Stimulated activated CD4-positive, alpha-beta T cell treated with anti-CD3 and anti-CD28 coated beads, TNF-alpha, amount 100 ng/mL, for 24 hours (primary cell): ENCODE measurements at places on chromosomes 12 and 14.

DNA sequence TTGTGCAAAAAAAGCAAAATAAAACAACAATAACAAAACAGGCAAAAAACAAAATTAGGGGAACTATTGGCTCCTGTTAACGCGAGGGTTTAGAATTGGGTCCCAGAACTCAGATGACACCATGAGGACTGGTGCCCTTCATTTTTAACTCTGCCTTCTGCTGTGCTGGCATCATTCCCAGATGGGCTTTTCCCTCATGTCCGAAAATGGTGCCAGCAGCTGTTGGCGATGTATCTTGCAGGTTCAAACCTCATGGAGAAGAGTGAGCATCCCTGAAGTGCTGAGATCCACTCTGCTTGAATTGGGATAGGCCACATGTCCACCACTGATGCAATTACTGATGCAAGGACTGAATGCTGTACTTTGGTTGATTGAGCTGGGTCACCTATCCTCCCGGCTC is 61.1 kb downstream of the MYRFL start:
- no peak for DNase-seq

DNA sequence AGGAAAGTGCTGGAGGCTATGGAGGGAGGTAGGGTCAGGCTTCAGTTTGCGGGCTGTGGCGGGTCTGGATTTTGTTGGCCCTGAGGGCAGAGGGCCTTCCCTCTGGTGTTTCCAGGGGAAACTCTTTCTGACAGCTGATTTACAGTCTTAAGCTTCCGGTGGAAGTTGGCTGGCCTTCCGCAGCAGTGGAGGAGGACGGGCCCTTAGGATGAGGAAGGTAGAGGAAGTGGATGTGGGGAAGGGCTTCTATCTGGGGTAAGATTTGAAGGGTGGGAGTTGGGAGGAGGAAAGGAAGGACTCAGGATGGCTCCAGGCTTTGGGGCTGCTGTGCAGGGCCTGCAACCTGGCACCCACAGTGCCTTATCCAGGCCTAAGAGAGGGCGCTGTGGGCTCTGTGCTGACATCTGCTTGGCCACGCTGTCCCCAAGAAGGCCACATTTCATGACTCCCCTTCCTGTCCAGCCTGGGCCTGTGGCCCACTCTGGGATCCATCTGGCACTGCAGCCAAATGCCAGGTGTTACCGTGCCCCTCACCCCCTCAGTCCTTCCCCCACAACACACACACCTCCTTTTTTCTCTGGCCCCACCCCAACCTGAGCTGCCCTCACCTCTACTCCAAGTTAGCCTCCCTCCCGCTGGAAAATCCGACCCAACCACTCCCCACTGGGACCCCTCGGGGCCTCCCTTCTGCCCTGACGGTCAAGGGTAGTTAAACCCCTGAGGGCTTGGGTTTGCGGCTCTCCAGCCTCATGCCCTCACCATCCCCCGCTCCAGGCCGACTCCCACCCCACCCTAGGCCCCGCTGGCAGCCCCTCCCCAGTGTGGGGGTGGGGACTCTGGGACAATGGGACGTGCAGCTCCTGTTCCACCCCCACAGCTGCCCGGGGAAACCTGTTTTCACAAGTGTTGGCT is 7.7 kb upstream of the PPP1R13B start:
- DNase-seq, result no peak

GRCh38 chr14:36582011-36582873 is at the start of gene NKX2-8:
NKX2-8 (minus strand) TSS chr14:36582614; CDS start chr14:36582389, 225 bp downstream.
- no peak for DNase-seq

- no peak for DNase-seq
Observed at GRCh38 chr12:55840581-55841351, 2.0 kb downstream of the MMP19 start.

DNA sequence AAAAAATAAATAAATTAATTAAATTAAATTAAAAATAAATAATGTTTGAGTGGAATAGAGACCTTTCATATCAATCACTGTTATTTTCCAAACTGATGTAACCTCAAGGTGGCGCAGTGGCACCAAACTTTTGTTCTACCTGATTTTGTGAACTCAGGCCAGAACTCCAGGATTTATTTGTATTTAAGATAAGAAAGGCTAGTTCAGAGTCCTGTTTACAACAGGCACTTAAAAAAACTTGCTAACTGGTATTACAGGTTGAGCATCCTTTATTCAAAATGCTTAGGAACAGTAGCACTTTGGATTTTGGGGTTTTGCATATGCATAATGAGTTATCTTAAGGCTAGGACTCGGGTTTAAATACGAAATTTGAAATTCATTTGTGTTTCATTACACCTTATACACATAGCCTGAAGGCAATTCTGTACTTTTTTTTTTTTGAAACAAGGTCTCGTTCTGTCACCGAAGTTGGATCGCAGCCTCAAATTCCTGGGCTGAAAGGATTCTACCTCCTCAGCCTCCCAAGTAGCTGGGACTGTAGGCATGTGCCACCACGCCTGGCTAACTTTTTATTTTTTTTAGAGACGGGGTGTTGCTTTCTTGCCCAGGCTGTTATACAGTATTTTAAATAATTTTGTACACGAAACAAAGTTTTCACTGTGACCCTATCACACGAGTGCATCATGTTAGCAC is 32.4 kb downstream of the YY1 start:
- no peak for DNase-seq

- DNase-seq, result peak; percentile 67
Observed at GRCh38 chr12:51820526-51821439, 27.7 kb downstream of the FIGNL2 start.

DNA sequence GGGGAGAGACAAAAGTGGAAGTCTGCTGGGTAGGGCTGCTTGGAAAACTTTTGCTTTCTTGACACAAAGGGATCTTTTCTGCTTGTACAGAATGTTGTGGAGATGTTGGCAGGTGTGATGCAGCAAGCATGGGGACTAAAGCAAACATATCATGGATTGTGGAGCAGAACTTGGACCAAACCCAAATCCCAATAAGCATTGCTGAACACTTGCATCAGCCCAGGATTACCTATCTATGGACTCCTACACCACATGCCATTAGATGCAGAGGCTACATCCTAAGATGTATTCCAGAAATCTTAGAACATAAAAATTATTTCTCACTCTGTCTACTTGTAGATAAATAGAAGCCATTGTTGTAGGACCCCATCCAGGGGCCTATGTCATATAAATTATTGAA is 44.7 kb upstream of the RERG start:
- no peak for DNase-seq

DNA sequence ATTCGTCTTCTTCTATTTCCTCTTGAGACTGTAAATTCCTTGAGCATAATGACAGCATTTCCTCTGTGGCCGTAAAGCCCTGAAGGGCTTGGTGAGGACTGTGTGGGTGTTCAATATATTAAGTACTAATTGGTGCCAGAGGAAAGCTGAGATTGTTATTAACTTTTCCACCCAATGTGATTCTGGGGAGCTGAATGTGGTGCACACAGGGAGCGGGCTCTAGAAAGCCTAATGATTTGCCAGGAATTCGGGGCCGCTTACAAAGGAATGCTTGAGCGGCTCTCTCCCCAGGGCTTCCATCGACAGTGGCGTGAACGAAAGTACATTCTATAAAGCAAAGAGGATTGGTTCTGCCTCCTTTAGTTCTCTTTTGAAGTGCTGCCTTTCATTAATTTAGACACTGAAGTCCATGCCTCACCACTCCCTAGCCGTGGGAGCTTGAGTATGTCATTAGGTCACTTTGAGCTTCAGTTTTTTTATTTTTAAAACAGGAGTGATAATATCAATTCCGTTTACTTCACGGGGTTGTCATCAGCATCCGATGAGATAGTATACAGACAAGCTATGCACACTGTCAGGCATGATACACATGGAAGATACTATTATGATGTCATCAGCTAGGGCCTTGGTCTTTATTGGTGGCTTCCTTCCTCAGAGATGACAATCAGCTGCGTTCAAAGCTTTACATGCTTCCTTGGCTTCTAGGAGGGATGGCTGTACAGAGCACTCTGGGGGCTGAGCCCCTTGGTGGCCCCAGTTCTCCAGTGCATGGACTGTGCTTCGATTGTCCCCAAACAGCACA is 11.0 kb upstream of the GSG1 start:
- DNase-seq, result no peak

- DNase-seq, result no peak
Observed at GRCh38 chr12:38469715-38470114, 153.1 kb downstream of the ALG10B start.

GRCh38 chr14:70845601-70846000 is 36.3 kb upstream of the MAP3K9 start:
- no peak for DNase-seq

GRCh38 chr14:33707716-33708115 is 243.2 kb downstream of the EGLN3 start:
- no peak for DNase-seq

- DNase-seq, result no peak
Observed at GRCh38 chr12:48824112-48824511, 5.8 kb downstream of the CACNB3 start.

GRCh38 chr12:126676434-126676833 is 1590.5 kb upstream of the TMEM132C start:
- no peak for DNase-seq

DNA sequence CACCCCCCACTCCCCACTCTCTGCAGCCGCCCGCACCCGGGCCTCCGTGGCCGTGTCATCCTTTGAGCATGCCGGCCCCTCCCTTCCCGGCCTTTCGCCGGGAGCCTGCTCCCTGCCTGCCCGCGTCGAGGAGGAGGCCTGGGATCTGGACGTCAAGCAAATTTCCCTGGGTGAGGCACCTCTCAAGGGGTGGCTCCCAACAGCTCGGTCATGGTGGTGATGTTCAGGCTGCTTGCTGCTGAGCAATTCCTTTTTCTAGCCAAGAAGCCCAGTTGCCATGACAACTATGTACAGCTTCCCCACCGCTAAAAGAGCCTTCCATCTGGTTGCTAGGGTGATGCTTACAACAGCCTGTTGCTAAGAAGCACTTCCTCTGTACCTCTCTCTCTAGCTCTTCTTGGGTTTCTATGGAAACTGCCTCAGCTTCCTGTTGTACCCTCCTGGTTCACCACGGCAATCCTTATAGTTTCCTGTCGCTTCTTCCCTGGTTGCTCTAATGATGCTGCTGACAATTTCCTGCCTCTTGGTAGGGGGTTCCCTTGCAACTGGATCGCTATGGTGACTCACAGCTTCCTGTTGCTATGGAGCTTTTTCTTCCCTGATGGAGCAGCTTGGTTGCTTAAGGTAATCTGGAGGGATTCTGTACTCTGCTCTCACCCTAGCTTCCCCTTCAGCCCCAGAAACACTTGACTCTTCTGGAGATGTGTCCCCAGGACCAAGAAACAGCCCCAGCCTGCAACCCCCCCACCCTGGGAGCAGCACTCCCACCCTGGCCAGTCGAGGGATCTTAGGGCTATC is 11.0 kb downstream of the ZNF219 start:
- no peak for DNase-seq

GRCh38 chr12:132578118-132578517 is 32.3 kb downstream of the LRCOL1 start:
- no peak for DNase-seq

- DNase-seq, result no peak
Observed at GRCh38 chr14:96587823-96588385, 85.7 kb downstream of the PAPOLA start.

GRCh38 chr14:100895411-100895810 is 8.1 kb downstream of the RTL1 start:
- DNase-seq, result no peak

GRCh38 chr12:125418902-125419564 is 353.8 kb downstream of the AACS start:
- DNase-seq, result no peak

GRCh38 chr12:105860561-105861207 is 278.1 kb downstream of the NUAK1 start:
- DNase-seq, result no peak

- no peak for DNase-seq
Observed at GRCh38 chr14:95396221-95396620, 76.5 kb upstream of the CLMN start.

GRCh38 chr12:118034429-118035189 is 18.1 kb downstream of the RFC5 start:
- no peak for DNase-seq

GRCh38 chr12:11958221-11959091 is 112.3 kb upstream of the BCL2L14 start:
- DNase-seq, result peak; percentile 50

GRCh38 chr12:26032719-26033241 is 74.3 kb downstream of the RASSF8 start:
- no peak for DNase-seq

- no peak for DNase-seq
Observed at GRCh38 chr14:77243853-77244252, 27.2 kb downstream of the NGB start.

GRCh38 chr12:64147011-64147631 is 75.0 kb downstream of the KICS2 start:
- DNase-seq, result no peak

DNA sequence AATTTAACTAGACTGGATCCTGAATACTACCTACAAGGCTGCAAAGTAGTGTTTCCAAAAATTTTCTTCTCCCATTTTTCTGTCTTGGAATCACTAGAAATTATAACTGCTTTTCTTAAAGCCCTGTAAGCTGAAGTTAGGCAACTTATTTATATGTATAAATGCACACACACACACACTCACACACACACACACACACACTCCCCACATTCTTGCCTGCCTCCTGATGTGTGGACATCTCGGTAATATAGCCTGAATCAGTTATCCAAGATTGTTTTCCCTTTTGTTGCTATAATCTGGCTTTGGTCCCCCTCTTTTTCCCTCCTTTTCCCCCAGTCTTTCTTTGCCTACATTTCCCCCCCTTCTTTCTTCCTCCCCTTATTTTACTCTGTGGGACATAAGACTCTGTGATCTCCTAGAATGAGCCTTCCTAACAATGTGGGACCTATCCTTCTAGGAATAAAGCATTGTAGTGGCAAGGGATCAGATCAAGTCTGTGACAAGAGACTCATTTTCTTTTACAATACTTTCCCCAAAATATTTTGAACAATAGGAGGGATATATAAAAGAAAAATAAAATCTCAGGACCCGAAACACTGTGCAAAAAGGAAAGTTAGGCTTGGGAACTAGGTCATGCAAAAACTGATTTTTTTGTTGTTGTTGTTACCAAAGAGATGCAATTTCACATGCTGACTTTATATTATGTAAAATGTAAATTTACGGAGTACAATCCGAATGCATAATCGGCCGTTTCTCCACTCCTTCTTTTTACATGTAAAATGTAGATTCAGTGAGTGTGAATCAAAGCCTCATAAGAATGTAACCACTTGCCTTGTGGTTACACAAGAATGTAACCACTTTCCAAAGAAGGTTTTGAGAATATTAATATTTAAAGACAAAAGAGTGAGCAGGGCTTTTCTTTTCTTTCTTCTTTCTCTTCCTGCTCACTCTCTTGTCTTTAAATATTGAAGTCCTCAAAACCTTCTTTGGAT is 26.3 kb upstream of the CD69 start:
- no peak for DNase-seq

DNA sequence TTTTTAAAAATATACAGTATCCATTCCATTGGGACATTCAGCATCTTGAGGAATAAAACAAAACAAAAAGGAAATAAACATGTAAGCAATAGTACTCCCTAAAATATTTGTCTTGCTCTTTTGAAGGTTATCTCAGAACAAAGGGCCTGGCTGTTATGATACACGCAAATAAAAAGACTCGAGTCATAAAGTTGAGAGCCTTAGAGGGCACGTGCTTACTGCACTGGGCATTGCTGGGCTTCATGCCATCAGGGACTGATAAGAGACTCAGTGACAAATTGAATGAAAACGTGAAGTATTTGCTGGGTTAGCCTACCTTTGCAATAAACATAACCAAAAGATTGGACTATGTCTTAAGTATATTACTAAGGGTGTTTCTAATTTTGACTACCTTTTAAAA is 118.9 kb downstream of the SLC35F4 start:
- no peak for DNase-seq
